Keratinocyte (primary cell): ENCODE measurements at places on chromosomes 16 and 17.

DNA sequence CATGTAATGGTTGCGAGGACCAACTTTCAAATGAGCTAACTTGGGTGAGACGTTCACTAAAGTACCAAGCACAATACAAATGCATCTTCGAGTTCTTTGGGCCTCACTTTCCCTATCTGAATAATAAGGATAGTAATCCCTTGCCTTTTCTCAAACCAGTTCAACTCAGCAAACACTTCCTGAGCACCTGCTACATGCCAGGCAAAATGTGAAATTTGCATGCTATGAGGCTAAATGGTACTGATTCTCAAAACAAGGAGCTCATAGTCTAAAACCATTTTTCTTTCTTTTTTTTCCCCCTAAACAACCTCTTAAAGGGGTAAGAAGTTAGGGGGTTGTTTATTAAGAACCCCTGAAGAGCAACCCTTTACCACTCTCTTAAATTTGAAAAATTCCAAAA, 101.4 kb upstream of the HLF start:
- no peak for DNase-seq

DNA sequence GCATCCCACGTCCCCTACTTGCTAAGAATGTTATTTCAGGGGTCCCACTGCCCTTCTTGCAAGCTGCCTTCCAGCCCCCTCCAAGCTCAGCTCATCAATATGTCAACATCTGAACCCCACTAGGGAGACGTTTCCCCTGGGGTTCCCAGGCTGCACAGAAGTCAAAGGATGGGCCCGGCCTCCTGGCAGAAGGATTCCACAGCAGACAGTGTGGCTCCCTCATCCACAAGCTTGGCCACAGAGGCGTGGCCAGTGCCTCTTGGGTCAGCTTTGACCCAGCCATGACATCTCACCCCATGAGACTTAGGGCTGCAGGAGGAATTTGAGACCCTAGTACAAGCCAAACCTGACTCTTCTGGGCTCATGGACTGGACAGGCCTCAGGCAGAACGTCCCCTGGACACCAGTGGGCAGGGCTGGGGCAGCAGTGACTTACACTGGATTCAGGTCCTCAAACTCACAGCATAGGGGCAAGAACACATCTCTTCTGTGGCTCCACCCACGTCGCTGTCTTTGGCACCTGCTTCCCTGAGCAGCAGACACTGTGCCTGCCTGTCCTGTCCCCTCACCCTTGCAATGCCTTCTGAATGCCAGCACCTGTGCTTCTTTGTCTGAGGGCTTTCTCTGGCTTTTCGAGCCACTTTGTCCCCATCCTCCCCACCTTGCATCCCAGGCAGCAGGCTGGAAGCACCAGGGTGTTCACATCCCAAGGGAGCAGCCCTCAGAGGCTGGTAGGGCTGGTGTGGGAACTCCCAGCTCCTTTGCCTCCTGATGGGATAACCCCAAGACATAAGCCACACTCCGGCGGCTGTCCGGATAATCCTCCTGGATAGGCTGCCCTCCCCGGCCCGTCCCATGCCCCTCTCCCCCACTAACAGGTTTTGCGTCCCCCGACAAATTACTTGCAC, 56.0 kb upstream of the ENPP7 start:
- no peak for DNase-seq

DNA sequence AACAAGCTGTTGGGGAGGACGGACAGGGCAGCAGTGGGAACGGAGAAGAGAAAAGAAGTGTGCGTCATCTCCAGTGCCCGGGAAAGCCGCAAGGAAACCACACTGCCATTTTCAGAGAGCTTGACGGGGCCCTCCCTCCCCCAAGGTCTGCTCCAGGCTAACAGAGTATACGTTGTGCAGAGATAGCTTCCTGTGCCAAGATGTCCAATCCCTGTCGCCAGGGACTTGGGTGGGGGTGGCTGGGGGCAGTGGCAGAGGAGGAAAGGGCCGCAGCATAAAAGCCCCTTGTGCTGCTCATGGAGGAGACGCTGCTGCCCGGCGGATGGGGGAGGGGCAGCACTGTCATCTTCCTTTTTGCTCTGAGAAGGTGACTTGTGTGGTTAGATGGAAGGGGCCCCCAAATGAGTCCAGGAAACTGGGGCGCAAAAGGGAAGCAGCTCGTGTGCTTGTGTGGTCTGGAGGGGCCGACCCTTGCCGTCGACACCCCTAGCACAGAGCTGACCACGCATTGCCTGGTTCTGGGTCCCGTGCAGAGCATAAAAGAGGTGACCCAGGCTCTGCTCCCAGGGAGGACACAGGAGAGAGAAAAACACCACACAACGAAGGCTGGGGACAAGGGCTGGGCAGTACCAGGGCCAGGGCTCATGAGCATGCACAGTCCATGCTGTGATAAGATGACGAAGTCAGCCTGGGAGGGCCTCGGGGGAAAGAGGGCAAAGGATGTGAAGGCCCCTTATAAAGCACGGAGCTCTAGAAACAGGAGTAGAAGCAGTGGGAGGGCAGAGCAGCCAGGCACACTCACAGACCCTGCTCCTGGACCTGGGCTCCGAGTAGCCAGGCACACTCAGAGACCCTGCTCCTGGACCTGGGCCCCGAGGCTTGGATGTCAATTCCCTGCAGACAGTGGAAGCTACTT, 372.7 kb downstream of the SLC39A11 start:
- no peak for DNase-seq

DNA sequence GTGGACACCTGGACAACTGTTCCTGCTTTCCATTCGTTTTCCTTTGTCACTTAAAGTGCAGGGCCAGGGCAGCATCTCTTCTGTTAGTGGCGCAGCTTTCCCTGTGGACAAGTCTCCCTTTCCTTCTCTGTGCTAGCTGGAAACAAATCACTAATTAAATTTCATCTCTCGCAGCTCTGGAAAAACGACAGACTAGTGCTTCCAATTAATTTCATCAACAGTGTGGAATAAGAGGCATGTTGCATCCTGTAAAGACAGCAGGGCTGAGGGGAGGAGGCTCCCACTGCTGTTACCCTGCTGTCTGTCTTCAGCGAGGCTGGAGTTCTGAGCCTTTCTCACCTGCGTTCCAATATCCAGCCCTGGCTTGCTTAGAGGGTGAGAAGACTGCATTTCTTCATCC, 352.1 kb upstream of the HSBP1 start:
- no peak for DNase-seq

DNA sequence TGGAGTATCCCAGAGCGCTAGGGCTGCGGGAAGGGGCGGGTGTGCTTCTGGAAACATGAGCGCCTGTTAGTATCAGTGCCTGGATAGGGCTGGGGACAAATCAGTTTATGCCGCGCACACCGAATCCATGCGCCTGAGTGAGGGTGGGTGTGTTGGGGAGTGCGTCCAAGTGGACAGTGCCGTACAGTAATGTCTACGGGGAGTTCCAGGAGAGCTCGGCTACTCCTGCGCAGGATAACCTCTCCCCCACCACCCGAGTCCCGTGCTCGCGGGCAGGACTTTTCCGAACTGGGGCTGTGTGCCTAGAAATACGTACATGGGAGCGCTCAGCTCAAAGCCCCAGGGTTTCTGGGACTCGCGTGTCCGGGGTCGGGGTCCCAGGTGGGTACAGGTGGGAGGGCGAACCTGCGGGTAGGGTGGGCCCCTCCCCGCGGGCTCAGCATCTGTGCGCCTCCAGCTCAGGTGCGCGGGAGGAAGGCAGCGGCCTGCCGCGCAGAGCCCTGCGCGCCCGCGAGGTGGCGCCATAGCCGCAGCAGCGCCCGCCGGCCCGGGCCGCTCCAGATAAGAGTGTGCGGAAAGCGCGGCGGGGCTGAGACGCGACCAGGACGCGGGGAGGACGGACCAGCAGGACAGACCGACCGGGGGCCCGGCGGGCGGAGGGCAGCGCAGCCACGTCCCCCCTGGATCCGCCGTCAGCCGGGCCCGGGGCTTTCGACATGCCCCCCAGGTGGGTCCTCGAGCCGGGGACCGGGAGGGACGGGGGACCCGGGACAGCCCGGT, at the start of gene HIC1:
TSS of gene HIC1 (plus strand) at position 592 of the 780 bp plus-strand sequence. CDS start 1,588 bp downstream, outside the sequence.
- DNase-seq, result no peak

DNA sequence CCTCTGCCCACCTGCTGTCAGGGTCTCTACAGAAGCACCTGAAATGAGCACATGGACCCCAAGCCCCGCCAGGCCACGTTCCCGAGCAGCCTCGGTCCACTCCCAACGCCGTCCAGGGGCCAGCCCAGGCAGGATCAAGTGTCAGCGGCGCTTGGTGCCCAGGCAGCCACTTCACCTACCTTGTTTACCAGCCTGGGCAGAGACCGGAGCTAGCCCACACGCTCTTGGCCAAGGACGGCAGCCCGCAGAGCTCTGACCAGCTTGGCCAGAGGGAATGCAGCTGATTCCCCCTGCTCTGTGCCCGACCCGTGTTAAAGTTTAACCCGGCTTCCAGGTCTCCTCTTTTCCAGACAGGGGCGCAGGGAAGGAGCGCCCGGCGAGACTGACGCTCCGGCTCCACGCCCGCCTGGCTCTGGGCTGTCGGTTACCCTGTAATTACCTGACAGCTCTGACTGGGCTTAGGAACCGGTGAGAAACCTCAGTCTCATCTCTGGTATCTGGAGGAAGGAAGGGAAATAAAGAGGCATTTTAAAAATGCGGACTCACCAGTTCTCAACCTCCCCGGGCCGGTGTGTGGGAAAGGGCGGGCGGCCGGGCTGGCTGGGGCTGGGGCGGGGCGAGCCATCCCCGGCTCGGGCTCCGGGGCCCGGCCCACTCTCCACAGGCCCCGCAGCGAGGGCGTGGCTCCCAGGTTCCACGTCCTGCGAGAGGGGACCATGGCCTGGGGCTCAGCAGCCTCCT, 4.6 kb downstream of the KIFC3 start:
- no peak for DNase-seq

DNA sequence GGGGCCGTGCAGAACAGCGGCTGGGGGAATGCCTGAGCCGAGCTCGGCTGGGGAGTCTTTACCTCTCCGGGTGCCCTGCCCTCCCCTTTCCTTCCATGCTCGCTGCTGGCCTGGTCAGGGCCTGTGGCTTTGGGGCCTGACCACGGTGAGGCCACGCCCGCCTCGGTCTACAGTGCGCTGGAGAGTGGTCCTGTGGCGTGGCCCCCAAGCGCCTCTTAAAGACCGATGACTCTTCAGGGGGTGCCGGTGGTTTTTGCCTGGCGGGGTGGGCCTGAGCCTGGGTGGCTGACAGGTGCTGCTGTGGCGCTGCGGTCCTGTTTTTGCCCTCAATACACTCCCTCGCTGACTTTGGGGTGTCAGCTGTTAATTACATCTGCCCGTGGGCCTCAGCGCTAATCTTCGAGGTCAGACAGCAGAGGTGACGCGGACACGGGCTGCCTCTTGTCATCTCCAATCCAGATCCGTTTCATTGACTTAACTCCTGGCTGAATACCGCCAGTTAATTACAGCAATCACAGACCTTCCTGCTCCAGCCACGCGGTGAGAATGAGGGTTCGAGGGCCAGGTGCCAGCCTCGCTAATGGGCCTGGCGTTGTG, 29.7 kb downstream of the GSE1 start:
- no peak for DNase-seq
